Pons (tissue), 1 donor: ENCODE measurements at places on chromosomes 6 and 20.

GRCh38 chr6:148521158-148521557 is 178.5 kb downstream of the SASH1 start:
- no peak for DNase-seq

- DNase-seq: no peak
These were observed 4.3 kb upstream of the BTN3A2 start for GRCh38 chr6:26360451-26361416.

DNA sequence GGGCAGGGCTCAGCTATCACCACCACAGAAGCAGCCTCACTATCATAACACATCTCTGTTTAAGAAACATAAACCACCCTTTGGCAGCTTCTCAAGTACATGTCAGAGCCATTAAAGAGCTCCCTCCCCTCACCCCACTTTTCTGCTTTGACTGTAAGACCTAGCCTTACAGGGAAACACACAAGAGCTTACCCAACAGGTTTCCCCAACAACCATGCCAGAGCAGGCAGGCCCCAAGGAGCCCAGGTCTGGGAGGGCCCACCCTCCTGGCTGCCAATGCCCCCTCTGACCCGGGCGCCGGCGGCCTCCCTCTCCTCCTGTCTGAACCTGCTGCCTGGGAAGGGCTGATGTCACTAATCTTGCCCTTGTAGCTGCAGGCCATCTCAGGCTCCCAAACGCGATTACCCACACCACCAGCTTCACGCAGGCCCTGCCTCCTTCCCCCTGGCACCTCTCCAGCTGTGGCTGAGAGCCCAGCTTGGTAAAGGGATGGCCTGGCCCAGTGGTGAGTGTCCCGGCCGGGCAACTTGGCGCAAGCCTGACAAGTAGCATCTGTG is 402.0 kb downstream of the MAFB start:
- peak; percentile 40 for DNase-seq

DNA sequence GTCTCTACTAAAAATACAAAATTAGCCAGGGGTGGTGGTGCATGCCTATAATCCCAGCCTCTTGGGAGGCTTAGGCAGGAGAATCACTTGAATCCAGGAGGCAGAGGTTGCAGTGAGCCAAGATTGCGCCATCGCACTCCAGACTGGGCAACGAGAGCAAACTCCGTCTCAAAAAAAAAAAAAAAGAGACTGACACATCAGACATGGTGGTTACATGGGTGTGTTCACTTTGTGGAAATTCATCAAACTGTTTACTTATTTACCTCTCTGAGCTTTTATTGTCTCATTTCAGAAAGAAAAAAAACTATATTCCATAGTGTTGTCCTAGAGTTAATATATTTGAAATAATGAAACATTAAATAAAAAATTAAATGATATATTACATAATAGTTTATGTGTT is 64.8 kb downstream of the MBOAT1 start:
- no peak for DNase-seq

GRCh38 chr6:150813319-150813992 is 52.0 kb upstream of the MTHFD1L start:
- DNase-seq: no peak

DNA sequence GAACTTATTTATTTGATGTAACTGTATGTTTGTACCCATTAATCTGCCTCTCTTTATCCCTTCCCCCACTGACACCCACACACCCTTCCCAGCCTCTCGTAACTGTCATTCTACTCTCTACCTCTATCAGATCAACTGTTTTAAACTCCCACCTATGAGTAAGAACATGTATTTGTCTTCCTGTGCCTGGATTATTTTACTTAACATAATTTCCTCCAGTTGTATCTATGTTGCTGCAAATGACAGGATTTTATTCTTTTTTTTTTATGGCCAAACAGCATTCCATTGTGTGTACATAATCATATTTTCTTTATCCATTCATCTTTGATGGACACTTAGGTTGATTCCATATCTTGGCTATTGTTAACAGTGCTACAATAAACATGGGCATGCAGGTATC is 49.3 kb downstream of the PHACTR2 start:
- DNase-seq: no peak

DNA sequence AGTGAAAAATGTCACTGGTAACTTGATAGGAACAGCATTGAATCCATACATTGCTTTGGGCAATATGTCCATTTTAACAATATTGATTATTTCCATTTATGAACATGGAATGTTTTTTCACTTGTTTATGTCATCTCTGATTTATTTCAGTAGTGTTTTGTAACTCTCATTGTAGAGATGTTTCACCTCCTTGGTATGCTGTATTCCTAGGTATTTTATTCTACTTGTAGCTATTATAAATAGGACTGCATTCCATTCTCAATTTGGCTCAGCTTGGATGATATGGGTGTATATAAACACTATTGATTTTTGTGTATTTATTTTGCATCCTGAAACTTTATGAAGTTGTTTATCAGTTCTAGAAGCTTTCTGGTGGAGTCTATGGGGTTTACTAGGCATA is 730.3 kb downstream of the DOK5 start:
- no peak for DNase-seq

DNA sequence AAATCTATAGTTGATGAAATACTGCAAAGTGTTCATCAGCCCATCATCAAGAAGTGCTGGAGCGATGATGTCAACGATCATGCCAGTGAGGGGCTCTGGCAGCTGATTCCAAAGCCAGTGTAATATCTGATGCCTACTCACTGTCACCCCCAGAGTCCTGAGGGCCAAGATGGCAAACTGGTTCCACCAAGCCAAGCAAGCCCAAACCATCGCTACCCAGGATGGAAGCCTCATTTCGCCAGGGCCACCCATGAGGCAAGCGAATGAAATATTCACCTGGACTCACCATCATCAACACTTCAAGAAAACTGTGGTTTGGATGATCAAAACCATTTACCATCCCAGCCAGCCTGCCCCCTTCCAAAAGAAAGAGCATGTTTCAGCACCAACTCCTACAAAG is 76.5 kb downstream of the GNAS-AS1 start:
- no peak for DNase-seq

- no peak for DNase-seq
These were observed 175.4 kb upstream of the PRND start for GRCh38 chr20:4546342-4546741.

DNA sequence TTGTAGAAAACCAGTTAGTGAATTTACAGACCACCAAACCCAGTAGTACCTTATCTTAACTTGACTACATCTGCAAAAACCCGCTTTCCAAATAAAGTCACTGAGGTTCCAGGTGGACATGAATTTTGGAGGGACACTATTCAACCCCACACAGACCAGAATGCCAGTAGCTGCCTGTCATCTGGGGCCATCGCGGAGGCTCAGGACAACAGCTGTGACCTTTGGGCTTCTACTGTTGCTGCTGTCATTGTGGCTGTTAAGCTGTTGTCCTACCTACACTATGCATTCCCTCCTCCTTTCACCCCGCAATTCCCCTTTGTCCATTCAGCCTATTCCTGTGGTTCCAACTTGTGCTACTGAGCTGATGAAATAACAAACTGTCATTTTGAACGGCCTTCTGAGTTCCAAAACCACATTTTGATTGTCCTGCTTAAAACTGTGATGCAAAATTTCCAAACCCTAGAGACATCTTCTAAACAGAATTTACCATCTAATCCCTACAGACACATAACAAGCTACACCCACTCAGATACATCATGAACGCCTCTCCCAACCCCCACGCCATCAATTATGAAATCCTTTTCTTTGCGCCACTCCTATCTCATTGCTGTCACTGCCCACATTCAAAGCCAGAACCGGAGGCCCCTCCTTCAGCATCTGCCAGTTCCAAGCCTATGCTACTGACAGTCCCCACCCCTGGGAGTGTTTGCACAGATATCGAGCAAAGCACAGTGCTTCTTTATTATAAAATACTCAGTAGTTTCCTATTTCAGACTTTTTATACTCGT is 125.0 kb downstream of the C6orf118 start:
- peak; percentile 43 for DNase-seq

GRCh38 chr6:22432060-22432459 is 135.2 kb upstream of the PRL start:
- no peak for DNase-seq

DNA sequence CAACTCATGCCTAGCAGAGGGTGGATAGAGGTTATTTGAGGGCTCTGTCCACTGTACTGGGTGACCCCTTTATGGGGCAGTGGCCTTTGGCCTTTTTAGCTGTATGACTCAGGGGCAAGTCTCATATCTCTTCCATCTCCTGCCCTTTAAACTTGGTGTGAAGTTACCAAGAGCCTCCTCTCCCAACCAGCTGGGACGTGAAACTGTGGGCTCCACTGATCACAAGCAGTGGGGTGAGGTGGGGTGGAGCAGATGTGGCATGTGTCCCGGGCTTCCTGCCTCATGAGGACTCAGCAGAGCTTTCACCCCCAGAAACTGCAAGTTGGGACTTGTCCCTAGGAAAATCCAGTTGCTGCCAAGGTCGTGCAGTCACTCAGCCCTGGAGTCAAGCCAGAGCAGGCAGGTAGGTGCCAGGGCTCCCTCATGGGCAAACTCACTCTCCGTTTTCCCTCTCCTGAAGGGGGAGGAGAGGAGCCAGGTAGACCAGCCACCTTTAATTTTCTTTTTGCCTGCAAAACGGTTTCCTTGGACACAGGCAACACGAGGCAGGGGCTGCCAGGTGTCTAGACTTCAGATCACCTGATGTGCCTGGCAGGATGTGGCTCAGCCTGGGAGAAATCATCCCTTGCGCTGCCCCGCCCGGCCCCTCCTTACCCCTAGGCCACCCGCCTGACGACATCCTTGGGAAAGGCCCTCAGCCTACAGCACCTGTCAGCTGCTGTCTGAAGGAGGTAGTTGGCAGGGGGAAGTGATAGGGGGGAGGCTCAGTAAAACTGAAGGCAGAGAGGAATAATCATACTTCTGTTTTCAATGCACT is 4.0 kb downstream of the CDKN1A start:
- no peak for DNase-seq

- DNase-seq: no peak
These were observed 22.1 kb upstream of the ZNF184 start for GRCh38 chr6:27494987-27495385.

- DNase-seq: no peak
These were observed 143.8 kb downstream of the SLC16A10 start for GRCh38 chr6:111231090-111231459.

GRCh38 chr6:31402324-31403282 is 792 bp upstream of the MICA start:
- DNase-seq: peak; percentile 8

DNA sequence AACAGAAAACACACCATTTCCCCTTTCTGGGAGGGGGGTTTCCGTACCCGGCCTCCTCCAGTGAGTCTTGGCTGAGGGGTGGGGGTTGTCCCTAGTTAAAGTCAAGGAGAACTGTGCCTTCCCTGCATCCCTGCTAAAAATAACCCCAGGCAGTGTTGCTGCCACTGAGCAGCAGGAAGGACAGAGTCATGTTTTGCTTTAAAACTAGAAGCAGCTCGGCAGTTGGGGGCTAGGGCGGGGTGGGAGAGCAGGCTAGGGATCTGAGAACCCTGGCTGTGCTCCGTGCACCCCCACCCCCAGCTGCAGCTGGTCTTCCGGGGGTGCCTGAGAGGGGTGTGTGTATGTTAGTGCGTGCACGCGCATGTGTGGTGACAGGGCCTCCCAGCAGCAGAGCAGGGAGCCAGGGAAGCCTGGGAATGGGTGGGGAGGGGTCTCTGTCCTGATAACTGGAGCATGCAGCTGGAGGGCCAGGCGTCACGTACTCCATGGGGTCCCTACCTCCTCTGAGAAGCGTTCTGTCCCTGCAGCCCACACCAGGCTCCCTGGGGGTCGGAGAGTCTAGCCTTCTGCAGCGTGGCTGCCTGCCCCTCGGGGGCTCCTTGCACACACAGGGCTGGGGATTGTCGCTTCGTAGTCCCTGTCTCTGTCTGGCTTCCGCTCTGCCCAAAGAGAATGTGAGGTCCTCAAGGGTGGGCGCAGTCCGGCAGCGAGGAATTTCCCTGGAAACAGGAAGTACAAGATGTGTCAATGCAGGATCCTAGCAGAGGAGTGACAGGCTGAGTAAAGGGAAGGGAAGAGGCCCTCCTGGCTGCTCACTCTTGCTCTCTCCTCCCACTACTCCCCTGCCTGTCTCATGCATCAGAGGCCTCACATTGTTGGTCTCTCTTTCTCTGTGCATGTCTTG is 16.8 kb upstream of the ARMC12 start:
- DNase-seq: peak; percentile 81

DNA sequence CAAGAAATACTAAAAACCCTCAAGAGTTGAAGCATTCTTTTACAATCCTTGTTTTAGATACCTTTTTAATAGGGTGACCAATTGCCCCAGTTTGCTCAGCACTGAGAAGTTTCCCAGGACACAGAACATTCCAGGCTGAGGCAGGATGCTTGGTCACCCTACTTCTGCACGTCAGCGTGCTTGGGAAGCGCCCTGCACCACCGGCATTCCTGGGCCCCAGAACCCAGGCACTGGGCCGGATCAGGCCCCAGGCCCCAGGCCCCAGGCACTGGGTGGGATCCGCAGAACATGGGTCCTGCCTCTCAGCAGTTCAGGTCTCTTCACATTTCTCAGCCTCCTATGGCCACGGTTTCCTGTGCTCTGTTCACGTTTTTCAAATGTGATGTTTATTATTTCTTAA is 213.8 kb upstream of the QKI start:
- no peak for DNase-seq

DNA sequence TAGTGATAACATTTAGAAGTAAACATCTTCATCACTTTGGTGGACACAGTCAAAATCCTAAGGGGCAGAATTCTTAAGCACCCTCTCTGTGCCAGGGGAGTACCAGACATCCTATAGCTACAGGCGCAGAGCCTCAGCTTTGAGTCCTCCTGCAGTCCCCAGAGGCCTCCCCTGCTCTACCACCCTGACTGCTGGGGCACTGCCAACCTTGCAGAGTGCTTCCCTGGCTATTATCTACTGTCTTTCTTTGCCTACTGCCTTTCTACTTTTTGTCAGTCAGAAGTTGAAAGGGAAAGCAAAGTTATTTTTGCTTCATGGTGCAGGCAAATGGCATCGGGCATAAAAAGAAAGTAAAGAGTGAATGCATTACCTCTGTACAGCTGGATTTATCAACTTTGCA is 80.1 kb downstream of the AIG1 start:
- no peak for DNase-seq
